ENCODE measurements at places on chromosomes 6 and 20.

- no peak for DNase-seq
These were observed 177.0 kb downstream of the TTLL2 start for GRCh38 chr6:167501831-167502385.

DNA sequence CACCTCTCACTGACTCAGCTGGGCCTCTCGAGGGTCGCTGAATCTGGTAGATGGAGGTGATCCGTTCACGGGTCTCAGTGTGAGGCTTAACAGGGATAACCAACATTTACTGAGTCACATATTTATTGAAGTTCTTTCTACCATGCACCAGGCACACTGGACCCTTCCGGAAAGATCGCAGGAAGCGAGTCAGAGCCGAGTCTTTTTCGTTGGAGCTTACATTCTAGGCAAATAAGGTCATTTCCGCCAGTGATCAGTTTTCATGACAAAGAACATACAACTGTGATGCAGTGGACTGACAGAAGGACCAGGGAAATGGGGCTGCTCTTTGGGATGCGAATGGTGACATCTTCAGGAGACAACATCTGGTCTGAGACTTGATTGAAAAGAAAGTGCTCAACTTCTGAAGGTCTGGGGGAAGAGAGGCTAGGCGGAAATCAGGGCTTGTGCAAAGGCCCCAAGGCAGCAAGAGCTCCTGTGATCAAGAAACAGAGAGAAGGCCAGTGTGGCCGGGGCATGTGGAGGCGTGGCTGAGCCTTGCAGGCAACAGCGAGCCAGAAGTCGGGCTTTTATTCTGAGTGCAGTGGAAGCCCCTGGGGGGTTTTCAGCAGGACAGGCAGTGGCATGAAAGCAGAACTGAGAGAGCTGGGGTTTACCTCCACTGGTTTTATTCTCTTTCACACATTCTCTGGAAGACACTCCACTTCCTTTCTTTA lies 56.7 kb downstream of the APCDD1L start:
- DNase-seq, result peak; percentile 7

GRCh38 chr6:54428431-54428830 lies 120.2 kb downstream of the TINAG start:
- no peak for DNase-seq

GRCh38 chr6:112305795-112306564 lies 41.1 kb upstream of the RFPL4B start:
- no peak for DNase-seq

GRCh38 chr20:16352321-16352720 lies 220.9 kb downstream of the KIF16B start:
- no peak for DNase-seq

- DNase-seq, result no peak
These were observed 98.3 kb downstream of the CDC5L start for GRCh38 chr6:44485601-44486401.

DNA sequence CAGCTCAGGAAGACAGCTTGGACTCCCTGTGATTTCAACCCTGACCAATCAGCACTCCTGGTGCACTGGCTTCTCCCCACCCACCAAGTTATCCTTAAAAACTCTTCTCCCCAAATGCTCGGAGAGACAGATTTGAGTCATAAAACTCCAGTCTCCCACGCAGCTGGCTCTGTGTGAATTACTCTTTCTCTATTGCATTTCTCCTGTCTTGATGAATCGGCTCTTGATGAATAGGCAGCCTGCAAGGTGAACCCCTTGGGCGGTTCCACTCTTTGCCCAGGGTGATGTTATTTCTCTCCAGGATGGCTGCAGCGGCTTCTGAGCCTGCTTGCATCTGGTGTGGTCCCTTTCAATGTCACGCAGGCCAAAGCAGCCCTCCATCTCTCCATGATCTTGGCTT lies 12.4 kb downstream of the SLC52A3 start:
- no peak for DNase-seq

DNA sequence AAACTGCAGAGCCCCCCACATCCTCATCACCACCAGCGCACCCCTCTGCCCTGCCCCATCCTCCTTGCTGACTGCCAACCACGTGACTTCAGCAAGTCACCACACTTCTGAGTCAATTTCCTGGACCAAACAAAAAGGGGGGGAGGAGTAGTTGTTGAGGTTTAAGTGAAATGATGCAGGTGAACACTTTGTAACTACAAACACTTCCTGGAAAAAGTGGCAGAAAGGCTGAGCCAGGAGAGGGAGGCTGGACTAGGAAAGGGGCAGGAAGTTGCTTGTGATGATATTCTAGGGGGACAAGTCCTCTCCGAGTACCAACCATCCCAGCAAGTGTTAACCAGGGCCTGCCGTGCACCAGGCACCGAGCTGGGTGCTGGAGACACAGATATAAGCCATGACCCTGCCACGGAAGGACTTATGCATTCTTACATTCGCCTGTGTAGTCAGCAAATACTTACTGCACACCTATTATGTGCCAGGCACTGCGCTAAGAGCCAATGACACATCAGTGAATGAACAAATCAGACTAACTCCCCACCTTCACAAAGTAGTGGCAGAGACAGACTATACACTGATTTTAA lies 67.3 kb downstream of the PREX1 start:
- peak; percentile 47 for DNase-seq

DNA sequence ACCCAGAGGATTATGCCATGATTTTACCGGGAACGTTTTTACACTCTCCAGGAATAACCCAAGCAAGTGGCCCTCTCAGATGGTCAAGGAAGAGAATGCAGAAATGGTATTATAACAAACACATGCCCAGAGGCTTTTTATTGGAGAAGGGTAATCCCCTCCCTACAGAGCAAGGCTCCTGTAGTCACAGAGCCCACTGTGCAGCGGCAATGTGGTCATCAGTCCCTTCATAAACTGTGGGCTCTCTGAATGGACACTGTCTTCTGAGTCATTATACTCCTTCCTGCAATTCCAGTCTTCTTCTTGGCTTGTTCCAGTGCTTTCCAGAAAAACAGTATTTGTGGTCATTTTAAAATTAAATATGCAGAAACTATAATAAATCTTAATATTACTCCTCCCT lies 74.7 kb downstream of the LAMA4 start:
- no peak for DNase-seq

DNA sequence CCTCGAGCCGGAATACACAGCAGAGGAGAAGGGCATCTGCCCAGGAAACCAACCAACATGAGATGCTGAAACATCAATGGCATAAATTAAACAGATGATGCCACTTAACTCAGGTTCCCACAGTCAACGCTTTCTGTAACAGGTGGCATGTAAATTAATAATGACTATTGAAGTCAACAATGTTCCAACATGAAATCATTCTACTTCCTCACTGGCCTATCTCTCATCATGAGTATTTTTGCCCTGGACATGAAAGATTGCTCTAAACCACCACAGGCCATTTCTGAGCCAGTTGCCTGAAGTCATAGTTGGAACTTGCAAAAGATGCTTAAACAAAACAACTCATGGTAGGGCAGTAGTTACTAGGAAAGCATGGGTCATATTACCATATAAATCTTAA lies 397.9 kb upstream of the JARID2 start:
- DNase-seq, result no peak

Data from suppressor macrophage treated with lipopolysaccharide for 1 hour (primary cell).